Activated CD4-positive, alpha-beta T cell treated with anti-CD3 and anti-CD28 coated beads, Interleukin-2, amount 50 U/mL, for 4 hours (primary cell): ENCODE measurements at places on chromosomes 2 and 18.

DNA sequence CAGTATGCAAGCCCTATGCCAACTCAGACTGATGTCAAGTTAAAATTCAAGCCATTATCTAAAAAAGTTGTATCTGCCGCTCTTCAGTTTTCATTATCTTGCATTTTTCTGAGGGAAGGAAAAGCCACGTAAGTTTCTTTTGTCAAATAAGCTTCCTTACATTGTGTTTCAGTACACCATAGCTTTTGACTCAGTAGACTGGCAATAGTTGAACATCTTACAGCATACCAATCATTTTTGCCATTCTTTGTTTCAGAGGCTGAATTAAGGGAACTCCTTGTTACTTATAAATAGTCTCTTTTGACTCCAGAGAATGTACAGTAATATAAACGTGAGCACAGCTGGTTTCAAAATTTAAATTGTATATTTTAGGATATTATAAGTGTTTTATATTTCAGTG lies 120.6 kb downstream of the EHBP1 start:
- DNase-seq = no peak

- no peak for DNase-seq
These were observed 21.5 kb upstream of the DAW1 start for GRCh38 chr2:227849906-227850305.

GRCh38 chr2:148530350-148530749 lies 114.2 kb upstream of the EPC2 start:
- DNase-seq = no peak

DNA sequence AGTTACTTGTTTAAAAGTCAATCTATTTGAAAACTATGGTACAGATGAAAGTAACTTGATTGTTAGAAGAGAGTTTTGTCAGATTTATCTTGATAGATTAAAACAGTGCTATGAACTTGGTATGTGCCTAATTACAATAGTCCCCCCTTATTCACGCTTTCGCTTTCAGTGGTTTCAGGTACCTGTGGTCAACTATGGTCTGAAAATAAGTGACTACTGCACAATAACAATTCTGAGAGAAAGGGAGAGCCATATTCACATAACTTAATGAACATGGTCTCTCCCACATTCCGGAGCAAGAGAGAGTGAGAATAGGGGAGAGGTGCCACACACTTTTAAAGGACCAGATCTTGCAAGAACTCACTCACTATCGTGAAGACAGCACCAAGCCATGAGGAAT lies 13.2 kb upstream of the MAP4K4 start:
- DNase-seq = no peak

DNA sequence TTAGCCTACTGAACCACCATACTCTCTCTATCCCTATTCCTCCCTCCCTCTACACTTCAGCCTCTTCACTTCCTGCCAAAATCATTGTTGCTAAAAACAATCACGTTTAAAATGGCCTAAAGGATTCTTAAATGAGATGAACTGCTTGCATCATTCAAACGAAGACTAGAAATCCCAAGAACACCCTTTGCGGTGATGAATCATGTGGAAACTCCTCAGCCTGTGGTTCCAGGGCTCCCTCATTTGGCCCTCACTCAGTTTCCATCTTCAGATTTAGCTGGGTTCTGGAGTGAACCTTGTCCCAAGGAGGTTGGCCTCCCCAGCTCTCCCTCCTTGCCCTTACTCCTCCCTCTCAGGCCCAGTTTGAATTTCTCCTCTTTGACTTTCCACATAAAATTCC lies 125.6 kb upstream of the CDC42EP3 start:
- no peak for DNase-seq

GRCh38 chr2:230668184-230668938 lies 44.3 kb upstream of the CAB39 start:
- no peak for DNase-seq

GRCh38 chr2:112727276-112728028 lies 6.6 kb downstream of the NT5DC4 start:
- DNase-seq = no peak

GRCh38 chr2:136214307-136215200 lies 96.6 kb upstream of the CXCR4 start:
- no peak for DNase-seq

GRCh38 chr2:26043862-26044696 lies 10.2 kb downstream of the RAB10 start:
- DNase-seq = no peak

DNA sequence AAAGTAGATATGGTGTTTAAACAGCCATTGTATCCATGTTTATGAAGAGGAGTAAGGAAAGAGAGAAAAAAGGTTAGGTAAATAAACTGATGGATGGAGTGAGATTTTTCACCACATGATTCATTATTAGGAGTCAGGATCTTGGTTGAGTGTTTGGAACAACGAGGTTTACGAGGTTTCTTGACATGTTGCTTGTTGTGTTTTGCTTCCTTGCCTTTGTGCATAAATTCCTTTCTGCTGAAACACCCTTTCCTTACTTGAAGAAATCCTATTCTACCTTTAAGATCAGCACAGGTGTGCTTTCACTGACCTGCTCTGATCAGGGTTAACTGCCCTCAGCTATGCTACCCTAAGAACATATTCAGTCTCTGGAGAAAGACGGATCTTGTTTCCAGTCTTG lies 66.6 kb downstream of the EFEMP1 start:
- DNase-seq = no peak

DNA sequence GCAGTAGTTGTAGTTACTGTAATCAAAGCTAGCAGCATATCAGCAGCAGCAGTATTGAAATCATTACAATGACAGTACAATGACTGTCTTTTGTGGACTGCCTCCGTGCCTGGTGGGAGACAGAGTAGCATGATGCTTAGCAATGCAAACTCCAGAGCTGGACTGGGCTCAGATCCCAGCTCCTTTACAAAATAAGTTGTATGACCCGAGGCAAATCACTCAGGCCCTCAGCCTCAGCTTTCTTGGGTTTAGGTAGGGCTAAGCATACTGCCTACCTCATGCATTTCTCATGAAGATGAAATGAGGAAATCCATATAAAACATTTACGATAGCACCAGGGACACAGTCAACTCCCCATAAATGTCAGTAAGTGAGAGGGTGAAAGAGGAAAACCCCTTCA lies 170.7 kb downstream of the TTC32 start:
- no peak for DNase-seq

DNA sequence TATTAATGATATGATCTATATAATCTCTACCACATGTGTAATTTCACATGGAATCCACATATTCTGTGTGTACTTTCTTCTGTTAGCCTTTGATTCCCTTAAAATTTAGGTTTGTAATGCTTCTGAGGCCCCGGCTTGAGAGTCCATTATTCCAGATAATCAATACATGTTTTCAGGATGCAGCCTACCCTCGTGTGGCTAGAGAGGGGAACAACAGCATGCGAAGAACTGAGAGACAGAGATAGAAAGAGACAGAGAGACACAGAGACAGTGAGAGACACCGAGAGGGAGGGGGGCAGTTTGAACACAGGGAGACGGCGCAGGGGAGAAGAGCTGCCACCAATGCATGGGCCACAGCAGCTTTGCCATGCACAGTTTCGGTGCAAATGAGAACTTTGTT lies 185.4 kb downstream of the SNTG2 start:
- DNase-seq = no peak

GRCh38 chr2:222525811-222526210 lies 101.5 kb downstream of the SGPP2 start:
- DNase-seq = no peak

GRCh38 chr2:227819398-227819697 lies 5.7 kb downstream of the CCL20 start:
- no peak for DNase-seq

- no peak for DNase-seq
These were observed 203.3 kb upstream of the SPOPL start for GRCh38 chr2:138298120-138298814.

GRCh38 chr2:62404913-62405312 lies 101.1 kb downstream of the TMEM17 start:
- DNase-seq = no peak

GRCh38 chr2:173184031-173185004 lies 108.7 kb downstream of the MAP3K20 start:
- no peak for DNase-seq

DNA sequence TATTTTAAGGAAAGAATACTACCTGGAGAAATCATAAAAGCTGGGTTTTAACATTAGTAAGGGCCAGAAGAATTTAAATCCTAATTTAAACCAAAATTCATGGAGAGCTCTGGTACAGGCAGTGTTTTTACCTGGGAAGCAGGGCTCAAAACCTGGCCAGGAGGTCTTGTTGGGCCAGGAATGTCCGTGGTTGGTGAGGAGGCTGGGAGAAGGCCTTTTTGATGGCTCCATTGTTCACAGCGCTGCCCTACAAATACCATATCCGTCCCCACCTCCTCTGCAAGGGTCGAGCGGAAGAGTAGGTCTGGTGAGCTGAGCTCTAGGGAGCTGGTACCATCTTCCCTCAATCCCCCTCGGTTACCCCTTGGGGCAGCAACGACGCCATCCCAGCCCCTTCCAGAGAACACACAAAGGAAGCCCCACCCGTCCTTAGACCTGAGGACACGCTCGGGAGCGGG lies 10.9 kb upstream of the HOXD1 start:
- no peak for DNase-seq

- DNase-seq = no peak
These were observed 113.1 kb upstream of the ID2 start for GRCh38 chr2:8568543-8569302.

DNA sequence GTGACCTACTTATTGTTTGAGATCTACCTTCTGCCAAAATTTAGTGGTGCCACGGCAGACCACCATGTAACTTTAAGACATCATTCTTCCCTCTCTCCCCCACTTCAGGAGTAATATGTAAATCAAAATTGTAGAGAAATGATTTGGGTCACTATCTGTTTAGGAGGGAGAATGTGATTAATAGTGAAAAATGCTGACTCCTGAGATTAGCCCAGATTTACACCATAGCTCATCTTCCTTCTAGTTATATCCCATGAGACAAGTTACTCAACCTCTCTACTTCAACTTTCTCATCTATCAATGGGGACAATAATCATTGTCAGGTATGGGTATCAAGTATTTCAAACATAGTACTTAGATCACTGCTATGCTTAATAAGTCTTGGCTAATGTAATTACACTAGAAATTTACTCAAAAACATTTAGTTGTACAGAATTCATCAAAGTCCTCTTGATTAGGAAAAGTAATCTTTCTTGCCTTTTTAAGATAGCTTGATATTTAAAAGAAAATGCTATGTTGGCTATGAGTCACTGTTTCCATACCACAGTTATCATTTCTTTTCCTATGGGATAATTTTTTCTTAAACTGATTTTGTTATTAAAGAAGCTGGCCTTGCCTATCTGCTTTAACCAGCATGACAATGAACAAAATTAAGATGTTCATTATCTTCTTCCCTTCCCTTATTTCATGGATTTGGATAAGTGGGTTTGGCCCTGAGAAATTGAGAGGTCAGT lies 1038.9 kb upstream of the ZEB2 start:
- DNase-seq = no peak

DNA sequence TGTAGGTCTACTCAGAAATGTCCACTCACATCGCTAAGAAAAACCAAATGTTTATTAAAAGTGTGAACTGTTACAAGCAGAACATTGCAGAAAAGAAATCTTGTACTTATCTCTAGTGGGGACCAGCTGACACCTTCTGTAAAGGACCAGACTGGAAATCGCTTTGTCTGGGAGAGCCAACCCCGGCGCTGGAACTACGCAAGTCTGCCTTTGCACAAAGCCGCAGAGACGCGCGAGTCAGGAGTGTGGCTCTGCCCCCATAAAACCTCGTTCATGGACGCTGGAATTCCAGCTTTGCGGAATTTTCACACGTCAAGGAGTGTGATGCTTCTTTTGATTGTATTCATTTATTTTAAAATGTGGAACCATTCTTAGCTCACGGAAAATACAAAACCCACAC lies 141.9 kb upstream of the SALL3 start:
- DNase-seq = no peak

DNA sequence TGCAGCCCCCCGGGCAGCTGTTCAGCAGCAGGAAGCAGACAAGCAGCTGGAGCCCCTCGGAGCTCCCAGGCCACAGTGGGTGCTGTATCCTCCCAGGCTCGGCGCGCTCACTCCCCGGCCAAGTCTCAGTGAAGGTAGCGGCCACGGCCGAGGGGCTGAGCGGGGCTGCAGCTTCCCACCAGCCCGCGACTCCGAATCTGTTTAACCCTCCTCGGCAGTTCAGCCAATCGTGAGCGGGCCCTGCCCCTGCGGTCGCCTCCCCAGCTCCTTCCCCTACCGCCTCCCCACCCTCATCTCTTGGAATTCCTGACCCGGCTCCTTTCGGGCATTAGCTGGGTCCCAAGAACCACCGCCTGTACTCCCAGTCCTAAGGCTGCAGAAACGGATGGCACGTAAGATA lies at the start of gene RESP18:
TSS of gene RESP18 (minus strand) at position 203 of the 400 bp plus-strand sequence.
- DNase-seq = no peak

GRCh38 chr18:46488471-46489213 lies 168.4 kb downstream of the LOXHD1 start:
- no peak for DNase-seq

GRCh38 chr2:219109471-219109870 lies 48.8 kb upstream of the IHH start:
- peak; percentile 44 for DNase-seq

DNA sequence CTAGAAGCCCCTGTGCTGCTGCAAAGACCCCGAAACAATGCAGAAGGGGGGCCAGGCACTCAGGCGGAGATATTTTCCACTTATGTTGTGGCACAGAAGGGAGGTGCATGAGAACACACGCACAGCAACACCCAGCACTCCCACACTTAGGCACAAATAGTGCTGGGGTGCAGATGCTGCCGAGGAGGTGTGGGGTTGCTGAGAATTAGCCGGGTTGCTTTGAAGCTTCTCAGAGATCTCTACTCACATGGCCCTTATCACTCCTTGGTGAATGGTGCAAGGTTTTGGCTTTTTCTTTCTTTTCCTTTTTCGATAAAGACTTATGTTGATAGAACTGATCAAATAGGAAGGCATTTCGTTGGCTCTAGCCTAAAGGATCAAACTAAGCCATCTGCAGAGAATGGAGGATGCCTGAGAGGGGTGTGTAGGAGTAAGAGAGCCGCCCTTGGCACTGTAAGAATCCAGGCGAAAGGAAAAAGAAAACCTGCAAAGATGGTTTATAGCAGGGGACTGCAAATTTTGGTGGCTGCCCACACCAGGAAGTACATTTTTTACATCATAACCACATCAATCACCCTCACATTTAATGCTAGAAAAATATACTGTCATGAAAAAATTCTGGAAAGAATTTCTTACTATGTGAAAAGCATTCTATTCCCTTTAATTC lies 27.9 kb upstream of the FHL2 start:
- no peak for DNase-seq

DNA sequence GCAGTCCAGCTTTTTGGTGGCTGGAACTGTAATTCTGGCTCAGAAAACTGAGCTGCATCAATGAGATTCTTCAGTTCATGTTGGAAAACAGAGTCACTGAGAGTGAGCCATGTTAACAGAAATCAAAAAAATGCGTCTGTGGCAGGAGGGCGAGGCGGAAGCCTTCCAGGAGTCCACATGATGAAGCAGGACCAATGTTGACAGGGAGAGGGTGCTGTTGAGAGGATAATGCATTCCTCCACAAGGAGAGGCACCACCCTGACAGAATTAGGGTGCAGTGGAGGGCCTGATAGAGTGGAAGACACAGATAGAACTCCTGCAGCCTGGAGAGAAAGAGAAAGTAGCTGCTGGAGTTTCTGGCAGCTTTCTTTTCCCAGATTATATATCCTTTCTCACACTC lies 111.5 kb downstream of the MGAT5 start:
- DNase-seq = no peak

GRCh38 chr2:43389581-43390466 lies 163.4 kb upstream of the ZFP36L2 start:
- DNase-seq = no peak
